ENCODE measurements at places on chromosomes 3 and 15.

GRCh38 chr15:77986891-77987764, 90.4 kb downstream of the TBC1D2B start:
- peak; percentile 65 for DNase-seq

DNA sequence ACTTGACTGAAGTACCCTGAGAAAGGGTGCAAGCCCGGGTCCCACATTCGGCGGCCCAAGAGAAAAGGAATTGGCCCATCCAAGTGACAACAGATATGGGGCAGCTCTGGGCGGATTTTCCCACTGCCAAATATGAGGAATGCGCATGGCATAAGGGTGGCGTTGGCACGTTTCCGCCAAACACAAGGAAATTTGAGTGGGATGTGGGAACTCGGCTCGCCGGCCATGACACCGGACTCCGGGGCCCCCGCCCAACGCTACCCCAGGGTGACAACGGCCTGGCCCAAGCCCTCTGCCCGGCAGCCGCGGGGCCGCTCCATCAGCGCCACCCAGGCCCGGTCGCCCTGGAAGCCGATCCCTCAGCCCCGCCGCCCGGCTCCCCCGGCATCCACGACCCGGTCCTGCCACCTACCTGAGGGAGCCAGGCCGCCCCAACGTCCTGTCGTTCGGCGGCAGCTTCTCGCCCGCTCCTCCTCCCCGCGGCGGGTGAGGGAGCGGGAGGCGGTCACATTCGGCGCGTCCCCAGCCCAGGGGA, 449 bp downstream of the RAF1 start:
- DNase-seq = peak; percentile 22

DNA sequence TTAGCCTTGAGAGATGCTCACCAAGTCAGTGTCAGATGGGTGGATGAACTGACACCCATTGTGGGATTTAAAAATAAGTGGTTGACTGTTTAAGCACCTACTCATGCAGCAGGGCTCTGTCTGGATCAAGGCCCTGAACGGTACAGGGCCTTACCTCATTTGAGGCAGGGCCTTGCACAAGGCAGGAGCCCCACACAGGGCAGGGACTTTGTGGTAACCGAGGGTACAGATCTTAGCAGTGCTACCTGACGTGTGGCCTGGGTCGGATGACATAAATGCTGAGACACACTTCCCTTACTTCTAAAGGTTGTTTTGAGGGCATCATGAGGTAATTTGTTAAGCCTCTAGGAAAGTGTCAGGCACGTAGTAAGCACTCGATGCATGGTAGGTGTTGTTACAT, 59.5 kb upstream of the PLXNA1 start:
- DNase-seq = no peak

DNA sequence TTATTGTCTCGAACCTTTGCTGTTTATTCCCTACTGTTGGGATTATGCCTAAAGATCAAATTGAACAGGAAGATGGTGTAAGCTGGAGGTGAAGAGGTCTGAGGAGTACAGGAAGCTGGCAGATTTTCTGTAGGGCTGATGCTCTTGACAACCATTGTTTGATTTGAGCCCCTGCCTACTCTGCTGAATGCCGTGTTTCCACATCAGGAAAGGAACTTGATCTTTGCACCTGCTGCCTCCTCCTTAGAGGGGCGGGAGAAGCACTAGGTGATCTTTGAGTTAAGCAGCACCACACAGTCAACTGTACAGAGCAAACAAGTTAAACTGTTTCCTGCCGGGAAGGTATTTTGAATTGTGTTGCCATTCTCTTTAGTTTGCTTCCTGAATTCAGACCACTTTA, 364.6 kb upstream of the EPHA6 start:
- DNase-seq = no peak

DNA sequence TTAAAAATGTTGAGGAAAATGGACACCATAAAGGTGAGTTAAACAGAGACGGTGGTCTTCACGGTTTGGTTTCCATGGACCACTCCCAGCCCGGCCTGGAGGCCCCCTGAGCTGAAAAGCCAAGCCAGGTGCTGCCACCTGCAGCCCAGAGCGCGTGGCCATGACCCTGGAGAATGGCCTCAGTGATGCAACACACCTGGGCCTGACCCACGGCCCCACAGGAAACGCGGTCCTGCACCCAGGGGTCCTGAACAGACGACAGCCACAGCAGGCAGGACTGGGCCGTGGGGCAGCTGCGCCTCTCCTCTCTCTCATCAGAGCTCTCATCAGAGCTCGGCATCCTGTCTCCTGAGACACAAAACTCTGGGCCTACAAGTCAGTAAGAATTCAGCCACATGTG, 64.1 kb downstream of the NIPA2 start:
- no peak for DNase-seq

GRCh38 chr15:37902126-37902525, 32.3 kb upstream of the TMCO5A start:
- no peak for DNase-seq

DNA sequence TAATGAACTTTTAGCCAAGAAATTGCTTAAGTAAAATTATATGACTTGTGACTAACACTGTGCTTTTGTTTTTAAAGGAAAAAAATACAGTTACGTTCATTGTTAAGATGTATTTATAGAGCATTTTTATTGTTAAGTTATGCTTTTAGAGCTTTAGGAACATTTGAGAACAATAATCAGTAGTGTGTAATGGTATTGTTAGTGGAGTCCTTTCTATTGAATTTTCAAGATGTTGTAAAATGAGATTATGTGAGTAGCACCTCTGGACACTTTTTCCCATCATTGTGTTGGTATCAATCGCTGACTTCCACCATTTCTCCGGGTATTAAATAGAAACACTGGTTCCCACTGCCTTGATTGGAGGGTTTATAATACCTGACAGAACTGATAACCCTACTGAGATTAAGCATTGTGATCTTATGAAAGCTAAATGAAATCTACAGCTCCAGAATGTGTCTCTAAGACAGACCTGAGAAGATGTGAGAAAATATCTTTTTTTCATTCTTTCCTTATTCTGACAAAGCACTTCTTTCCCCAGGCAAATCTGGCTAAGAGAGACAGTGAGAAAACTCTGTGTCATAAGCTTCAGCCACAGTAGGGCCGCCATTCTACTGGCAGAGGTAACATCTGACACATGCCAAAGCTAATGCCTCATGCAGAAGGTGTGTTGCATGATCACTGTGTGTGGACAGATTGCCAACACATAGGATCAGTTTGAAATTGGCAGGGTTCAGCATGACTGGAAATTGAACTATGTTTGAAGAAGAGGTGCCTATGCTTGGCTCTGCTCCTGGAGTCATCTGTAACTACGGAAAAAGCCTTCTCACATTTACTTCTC, 610.8 kb downstream of the MECOM start:
- no peak for DNase-seq

- DNase-seq = peak; percentile 63
Observed at GRCh38 chr15:39786447-39787056, 3.9 kb upstream of the FSIP1 start.

All from NCI-H446 (cell line).